ENCODE measurements at places on chromosomes 1 and 21.

- DNase-seq: no peak
Measured at GRCh38 chr1:95252422-95252821, 18.4 kb downstream of the RWDD3 start.

DNA sequence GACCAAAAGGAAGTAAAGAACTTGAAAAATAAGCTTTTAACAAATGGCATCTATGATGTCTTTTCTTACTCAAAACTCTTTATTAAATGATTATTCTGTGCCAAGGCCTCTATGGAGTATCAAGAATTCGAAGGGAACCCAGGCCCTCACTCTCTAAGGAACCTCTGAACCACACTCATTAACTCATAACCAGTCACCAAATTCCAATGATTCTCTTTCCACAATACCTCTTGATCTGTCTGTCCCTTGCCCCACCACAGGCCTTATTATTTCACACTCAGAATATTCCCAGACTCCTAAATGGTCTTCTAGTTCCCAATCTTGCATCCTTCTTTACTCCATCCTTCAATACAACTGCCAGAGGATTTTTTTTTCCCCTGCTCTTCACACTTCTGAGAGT, 37.0 kb downstream of the PCSK9 start:
- no peak for DNase-seq

GRCh38 chr1:110612060-110612745, 6.0 kb upstream of the KCNA2 start:
- no peak for DNase-seq

DNA sequence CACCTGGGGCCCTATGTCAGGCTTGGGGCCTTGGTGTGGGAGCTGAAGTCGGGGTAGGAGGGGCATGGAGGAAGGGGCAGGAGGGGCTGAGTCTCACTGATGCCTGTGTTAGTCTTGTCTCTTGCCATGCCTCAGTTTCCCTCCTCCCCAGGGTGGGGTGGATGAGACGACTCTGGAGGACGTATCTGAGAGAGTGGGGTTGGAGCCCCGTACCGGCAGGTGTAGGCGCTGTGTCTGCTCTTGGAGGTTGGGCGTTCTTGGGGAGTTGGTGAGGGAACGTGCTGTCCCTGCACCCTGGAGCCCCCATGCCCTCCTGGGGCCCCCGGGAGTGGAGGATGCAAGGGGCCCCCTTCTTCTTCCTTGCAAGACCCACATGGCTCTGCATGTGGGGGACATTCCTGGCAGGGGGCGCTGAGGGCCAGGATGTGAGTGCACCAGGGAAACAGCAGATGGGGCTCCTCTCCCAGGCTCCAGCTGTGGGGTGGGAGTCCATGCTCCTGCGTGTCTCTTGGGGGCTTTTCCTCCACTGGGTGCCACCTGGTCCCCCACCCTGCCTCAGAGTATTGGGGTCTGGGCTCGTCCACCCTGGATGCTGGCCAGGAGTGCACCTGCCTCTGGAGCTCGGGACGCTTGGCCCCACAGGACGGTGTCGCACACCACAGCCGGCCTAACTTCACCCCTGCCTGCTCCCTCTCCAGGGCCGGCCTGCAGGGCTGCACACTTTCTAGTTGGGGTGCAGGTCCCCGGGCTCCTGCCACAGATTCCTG, 1.4 kb upstream of the TNFRSF14 start:
- peak; percentile 77 for DNase-seq

- no peak for DNase-seq
Measured at GRCh38 chr1:172054172-172054571, 212.9 kb downstream of the DNM3 start.

GRCh38 chr1:199948587-199949280, 78.8 kb upstream of the NR5A2 start:
- no peak for DNase-seq

DNA sequence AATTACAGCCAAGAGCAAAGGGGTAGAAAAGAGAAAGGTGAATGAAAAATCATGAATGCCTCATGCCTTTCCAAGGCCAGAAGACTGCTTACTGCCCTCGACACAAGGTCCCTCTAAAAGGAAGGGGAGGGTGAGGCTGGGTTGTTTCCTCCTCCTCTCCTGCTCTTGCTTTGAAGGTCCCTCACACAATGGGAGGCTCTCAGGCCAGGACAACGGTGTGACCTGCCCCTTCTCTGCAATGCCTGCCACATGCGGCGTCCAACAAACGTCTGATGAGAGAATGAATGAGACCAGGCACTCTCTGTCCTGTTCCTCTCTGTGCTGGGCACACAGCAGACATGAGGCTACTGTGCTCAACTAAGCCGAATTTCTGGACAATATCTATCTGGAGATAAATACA, 51.3 kb downstream of the SSBP3 start:
- DNase-seq: no peak

DNA sequence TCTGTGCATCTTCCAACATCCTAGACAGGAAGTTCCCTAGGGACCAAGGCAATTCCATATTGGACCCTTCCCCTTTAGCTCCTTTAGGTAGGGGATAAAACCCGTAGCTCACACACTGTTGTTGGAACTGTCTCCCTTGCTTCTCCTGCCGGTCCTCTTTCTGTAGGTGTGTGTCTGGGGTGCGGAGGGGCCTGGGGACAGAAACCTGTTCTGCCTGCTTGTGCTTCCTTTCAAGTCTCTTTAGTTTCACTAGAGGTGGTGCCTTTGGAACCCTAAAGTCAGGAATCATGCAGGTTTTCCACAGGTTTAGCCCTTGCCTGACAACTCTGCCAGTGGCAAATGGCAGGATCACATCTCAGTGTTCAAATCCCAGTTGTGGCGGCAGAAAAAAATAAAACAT, 74.6 kb upstream of the PTGFRN start:
- no peak for DNase-seq

DNA sequence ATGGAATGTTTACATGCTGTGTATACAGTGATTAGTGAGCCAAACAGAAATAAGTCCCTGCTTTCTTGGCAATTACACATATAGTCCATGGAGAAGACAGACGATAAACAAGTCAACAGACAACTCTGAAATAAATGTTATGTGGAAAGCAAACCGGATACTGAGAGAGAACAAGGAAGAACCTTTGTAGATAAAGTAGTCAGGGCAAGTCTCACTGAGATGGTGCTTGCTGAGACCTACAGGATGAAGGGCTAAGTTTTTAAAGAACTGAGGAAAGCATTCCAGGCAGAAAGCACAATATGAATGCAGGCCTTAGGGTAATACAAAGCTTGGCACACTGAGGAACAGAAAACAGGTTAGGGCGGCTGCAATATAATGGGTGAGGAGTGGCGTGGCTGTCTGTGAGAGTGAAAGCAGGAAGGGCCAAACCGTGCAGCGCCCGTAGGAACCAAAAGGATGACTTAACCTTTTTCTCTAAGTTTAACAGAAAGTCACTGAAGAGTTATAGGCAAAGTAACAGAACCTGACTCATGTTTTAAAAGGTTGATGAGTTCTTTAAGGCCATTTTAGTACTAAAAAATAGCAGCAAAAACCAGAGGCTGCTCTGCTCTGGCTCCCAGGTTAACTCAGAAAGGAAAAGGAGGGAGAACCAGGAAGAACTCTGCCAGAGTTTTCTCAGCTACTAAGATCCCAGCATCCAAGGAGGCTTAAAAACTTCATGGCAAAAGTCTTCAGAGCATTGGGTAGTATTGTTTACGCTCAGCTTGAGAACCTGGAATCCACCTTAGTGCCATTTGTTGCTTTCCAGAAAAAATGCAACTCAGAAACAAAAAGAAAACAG, 8.7 kb upstream of the TTF2 start:
- DNase-seq: peak; percentile 65

DNA sequence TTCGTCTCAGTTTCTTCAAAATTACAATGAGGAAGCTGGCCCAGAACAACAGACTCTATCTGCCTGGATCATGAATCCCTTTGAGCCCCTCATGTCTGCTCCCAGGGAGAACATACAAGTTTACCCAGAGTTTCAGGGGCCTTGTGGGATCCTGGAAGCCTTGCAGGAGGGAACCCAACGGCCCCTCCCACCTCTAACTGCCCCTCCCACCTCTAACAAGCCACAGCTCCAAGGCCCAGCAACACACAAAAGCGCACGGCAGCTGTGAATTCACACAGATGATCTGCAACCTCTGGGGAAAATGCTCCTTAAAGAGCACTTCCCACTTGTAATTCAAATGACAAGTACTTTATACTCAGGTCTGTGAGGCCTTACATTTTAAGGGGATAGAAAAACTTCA, 113.3 kb downstream of the NPHP4 start:
- DNase-seq: no peak

DNA sequence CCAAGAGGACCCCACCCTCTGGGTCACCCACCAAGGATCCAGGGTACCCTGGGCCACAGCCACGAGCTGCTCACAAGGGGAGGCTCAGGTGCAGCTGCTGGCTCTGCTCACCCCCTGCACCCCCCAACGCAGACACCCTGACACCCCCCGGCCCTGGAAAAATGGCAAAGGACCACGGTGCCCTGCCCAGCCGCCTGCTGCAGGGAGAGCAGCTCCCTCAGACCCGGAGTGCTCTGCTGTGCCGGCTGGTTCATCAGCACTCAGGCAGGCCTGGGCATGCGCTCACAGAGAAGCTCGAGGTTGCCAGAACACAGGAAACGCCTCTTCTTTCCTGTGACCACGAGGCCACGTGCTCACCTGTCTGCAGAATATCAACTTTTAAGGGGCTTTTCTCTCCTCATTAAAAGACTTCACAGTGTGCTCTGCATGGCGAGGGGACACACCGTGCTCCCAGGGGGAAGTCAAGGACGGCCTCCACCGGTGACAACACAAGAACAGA, 4.3 kb upstream of the C1QTNF12 start:
- DNase-seq: peak; percentile 87

DNA sequence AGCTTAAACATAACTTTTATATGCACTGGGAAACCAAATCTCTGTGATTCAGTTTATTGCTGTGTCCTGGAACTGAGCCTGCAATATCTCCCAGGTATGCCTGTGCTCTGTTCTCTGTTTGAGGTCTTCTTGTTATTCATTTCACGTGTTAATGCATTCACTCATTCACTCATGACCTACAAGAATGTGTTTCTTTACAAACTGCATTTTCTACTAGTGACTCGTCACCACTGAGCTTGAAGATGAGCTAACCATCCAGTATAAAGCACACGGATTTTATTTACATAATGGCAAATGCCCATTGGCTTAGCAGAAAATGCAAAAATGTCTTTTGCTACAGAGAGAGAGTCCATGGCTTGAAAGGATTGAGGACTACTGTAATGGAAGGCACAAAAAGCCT, 75.0 kb upstream of the DUSP10 start:
- DNase-seq: no peak

- DNase-seq: peak; percentile 25
Measured at GRCh38 chr1:119327094-119327449, 41.5 kb upstream of the HAO2 start.

DNA sequence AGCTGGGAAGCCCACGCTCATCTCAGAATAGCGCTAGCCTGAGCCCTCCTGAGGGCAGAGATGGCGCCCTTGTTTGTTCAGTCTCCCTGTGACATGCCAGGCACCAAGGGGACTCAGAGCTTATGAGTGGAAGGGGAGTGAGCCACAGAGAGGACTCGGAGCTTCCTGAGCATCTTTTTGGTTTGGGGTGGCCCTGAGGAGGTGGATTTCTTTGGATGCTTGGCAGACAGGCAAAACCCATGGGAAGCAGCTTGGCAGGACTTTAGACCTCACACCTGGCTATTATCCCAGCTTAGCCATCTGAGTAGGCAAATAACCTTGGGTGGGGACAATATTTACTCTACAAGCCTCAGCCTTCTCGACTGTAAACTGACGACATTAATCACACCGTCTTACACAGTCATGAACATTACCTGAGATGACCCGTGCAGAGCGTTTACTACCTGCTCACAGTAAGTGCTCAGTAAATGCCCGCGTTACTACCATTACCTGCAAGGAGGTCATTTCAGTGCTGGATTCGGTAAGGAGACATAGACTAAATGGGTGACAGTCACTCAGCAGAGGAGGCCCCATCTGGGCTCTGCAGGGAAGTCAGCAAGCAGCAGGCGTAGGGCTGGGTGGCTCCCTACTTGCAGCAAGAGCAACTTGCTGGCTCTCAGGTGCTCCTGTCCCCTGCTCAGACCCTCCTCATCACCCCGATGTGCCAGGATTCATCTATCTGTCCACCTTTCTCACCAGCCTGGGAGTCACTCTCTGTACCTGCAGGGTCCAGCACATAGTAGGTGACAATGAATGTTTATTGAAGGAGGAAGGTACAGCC, 54.9 kb downstream of the KLHDC7A start:
- no peak for DNase-seq

DNA sequence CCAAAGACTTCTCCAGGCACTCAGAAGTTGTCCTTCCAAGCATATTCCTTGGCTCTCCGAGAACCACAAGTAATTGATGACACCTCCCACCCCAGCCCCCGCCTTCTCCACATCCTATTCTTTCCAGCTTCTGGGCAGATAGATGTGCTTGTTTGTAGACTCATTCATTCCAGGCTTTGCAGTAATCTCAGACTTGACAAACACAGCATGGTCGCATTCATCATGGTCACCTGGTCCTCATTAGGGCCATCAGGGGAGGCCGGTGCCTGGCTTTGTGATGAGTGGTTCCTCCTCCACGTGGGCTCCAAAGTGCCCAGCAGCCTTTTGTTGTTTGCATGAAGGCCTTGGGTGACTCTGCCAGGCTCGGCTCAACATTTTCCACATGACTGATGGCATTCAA, 28.5 kb upstream of the KCNE2 start:
- DNase-seq: no peak

DNA sequence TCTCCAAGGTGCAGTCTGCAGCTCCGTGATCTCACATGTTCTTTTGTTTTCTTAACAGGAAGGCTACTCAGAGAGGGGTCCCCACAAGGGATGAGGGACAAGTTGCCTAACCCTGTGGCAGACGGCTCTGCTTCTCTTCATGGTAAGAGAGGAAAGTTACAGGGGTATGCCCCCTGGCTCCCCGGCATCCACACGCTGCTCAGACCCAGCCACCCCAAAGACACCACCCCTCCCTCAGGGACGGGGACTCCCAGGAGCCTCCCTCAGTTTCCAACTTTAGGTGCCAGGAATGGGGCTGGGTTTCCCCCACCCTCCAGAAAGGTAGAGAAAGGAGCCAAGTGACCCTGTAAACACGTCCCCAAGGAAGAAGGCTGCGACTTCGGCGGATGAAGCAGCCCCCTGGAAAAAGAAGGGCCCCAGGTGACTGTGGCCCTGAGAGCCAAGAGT, 19.7 kb downstream of the OPTC start:
- no peak for DNase-seq

DNA sequence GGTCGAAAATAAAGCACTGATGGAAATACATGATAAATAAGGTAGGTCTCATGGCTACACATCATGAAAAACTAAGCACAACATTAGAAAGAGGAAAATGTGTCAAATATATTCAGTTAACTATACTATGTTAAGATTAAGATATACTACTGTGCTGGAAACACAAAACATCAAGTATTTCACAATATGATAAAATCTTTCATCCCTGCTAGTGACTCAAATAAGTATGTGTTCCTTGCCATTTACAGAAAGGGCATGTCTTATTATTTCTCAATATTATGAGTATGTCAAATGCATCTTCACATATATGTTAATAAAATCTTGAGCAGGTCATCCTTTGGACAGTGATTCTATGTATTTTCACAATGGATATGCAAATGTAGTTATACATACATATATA, 1260.1 kb upstream of the ADGRL2 start:
- DNase-seq: no peak

- DNase-seq: no peak
Measured at GRCh38 chr1:164780863-164781262, 221.9 kb downstream of the PBX1 start.

GRCh38 chr1:60746278-60746791, 336.0 kb upstream of the NFIA start:
- DNase-seq: no peak

All from activated CD8-positive, alpha-beta T cell treated with anti-CD3 and anti-CD28 coated beads, Interleukin-2, amount 10 ng/mL, durations not matched to agents 7 days and 5 days (primary cell).